ENCODE measurements at places on chromosomes 4 and X.

DNA sequence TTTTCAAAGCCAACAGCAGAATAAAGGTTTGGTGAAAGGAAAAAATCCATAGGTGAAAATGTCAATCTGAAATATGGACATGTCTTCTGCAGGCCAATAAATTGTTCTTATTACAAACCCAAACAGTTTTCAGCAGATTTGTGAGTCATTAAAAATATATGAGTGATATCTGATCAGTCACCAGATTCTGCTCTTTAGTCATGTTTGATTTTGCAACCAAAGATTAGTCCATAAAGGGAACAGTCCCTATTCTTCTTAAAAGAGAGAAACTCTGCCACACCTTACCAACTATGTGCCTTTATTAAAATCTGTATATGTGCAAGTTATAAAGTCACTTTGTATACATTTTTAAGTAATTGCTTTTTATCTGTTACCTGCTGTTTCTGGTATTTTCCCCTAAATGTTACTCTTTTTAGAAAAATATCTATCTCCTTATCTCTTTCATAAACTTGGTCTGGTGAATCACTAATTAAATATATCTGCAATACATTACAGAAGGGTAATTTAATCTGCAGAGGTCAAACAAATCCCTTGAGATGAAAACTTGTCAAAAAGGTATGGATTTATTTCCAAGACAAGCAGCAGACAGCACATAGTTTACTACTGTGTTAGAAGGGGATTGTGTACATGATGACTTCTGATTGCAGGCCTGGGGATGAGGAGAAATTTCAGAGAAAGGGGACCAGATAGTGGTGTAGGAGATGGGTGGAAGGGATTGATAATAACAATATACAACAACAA, 322.9 kb upstream of the NWD2 start:
- DNase-seq, result no peak

- no peak for DNase-seq
Observed at GRCh38 chr4:158376106-158376840, 145.4 kb upstream of the RXFP1 start.

GRCh38 chr4:158811704-158812103, 42.9 kb downstream of the FNIP2 start:
- DNase-seq, result no peak

GRCh38 chr4:52658641-52659000, 480 bp downstream of the USP46 start:
- DNase-seq, result no peak

- DNase-seq, result no peak
Observed at GRCh38 chr4:114078636-114079035, 99.2 kb upstream of the ARSJ start.

DNA sequence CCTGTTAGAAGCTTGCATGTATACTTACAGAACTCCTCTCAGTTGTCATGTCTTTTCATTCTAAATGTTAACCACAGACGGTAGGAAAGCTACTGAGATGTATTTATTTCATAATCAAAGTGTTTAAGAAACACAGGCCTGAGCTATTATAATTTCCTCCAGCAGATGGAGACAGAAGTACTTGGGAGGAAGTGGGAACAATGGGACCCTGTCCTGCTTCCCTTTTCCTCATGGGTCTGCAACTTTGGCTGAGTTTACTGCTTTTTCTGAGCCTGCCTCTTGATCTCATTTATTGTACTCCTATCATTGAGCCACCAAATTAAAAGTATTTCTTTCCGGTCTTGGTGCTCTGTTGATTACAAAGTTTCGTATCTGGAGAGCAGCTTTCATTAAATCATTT, 67.7 kb upstream of the SPANXN2 start:
- no peak for DNase-seq

DNA sequence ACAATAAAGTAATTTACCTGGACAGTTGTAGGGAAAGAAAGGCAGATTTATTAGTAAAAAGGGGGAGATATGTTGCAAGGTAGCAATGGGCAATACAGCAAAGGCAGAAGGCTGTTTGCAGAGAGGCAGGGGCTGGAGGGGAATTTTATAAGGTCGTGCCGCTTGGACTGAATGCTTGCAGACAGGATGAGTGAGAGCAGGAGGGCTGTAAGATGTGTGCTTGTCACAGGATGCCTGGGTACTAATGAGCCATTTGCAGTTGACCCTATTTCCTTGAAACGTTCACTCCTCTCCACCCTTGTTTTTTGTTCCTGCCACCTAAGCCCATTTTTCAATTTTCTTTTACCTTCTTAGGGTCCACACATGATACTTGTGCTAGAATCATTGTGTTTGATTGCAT, 214.7 kb downstream of the TRAM1L1 start:
- no peak for DNase-seq

DNA sequence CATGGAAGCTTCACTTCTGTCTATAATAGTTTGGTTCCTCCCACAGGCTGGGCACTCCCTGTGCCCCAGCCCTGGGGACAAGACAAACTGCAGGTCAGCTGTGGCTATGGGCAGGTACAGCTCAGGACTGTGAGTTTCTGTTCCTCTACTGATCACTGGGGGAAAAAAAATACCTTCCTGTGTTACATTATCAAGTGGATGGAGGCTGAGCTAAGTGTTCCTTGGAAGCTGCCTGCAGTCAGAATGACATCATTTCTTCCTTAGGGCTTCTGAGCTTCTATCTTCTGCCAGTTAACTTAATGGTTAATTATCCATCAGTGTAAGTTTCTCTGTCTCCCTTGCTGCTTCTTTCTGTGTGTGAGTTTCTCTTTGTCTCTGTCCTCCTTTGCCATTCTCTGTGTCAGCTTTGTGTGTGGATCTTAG, 4.6 kb downstream of the RAB33A start:
- no peak for DNase-seq

- no peak for DNase-seq
Observed at GRCh38 chr4:73912191-73912590, 43.0 kb downstream of the CXCL1 start.

GRCh38 chrX:110192516-110192915, 125.4 kb downstream of the AMMECR1 start:
- no peak for DNase-seq

DNA sequence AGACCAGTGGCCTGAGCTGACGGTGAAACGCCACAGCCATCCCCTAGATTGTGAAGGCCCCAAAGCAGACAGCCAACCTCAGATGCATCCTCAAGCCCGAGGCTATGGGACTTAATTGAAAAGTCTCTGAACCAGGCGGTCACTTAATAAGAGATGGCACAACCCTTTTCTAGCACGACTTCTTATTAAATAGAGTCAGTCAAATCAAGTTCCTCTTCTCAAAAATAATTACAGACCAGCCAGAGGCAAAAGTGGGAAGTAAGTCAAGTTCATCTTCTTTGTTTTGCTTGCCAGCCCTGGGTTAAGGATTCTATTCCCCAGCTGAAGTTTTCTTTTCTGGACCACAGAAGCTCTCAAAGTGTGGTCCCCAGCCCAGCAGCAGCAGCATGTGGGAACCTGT, 9.7 kb upstream of the SH3KBP1 start:
- DNase-seq, result no peak

- no peak for DNase-seq
Observed at GRCh38 chr4:77336411-77337142, 179.6 kb downstream of the CCNG2 start.

DNA sequence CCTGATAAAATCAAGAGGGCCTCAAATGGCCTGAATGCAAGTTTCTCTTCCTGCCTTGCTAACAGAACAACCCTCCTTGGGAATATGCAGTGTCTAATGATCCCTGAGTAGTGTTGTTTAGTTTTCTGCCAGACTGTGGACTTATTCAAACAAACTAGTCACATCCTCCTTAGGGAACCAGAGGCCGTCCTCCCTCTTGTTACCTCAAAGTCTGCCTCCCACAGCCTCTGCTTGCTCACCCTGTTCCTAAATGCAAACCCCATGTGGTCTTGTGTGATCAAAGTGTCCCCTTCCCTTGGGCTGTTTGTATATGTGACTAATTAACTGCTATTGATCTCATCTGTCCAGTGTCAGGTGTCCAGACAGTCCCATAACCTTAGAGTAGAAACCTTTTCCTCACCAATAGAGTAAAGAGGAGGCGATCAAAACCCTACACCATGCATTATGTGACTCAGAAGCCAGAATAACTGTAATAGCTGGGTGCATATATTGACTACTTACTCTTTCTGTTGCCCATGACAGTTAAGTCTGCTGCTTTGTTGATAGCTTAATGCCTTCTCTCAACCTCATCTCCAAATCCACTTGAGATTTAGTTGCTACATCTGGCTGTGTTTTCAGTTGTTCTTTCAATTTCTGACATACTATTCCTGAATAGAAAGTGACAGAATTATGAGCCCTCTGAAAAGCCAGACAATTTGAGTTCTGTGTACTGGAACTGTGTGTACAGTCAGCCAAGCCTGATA, 473.0 kb upstream of the NWD2 start:
- no peak for DNase-seq

GRCh38 chr4:18250564-18250963, 229.0 kb upstream of the LCORL start:
- no peak for DNase-seq

GRCh38 chr4:171891038-171891437, 77.8 kb downstream of the GALNTL6 start:
- DNase-seq, result no peak

DNA sequence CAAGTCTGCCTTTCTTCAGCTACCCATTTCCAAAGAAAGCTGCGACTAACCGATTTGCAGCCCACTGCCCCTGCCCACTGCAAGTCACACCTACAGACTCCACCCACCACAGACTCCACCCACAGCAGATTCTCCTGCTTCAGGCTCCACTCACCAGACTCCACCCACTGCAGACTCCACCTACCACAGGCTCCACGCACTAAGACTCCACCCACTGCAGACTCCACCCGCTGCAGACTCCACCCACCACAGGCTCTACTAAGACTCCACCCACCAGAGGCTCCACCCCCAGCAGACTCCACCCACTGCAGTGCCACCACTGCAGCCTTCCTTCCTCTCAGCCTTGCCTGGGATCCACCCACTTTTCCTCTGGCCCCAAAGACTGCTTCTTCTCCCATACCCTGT, 41.3 kb downstream of the ABLIM2 start:
- no peak for DNase-seq

- DNase-seq, result no peak
Observed at GRCh38 chr4:86472377-86473019, 112.6 kb upstream of the MAPK10 start.

- no peak for DNase-seq
Observed at GRCh38 chr4:180909279-180909678, 1333.9 kb upstream of the TENM3 start.

DNA sequence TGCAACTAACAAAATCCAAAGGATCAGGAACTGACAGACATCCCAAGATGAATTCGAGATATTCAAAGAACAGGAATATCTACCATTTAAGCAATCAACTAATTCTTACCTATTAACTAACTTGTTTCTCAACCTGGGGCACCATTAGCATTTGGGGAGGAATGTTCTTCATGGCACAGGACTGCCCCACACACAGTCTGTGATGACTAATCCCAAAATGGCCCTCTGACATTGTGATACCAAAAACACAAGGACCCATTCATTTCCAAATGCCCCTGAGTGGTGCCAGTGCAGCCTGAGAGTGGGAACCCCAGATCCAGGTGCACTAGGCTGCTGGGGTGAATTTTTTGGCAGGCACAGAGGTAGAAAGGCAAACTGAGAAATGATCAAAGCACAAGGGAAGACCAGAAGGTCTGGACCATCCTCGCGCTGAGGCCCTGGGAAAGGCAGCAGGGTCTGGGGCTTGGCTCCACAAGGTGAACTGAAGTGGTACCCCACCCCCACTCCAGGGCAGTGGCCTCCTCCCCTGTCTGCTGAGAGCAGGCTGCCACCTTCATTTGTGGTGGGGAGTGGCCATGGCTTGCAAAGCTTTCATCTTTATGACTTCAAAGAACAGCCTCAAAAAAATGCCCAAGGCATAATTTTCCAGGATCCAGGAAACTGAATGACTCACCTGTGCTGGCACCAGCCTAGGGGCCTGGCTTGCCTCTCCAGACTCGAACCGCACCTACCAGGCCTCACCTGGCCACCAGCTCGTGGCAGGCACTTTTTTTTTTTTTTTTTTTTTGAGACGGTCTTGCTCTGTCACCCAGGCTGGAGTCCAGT, 122.4 kb downstream of the BCOR start:
- DNase-seq, result no peak

GRCh38 chr4:27149541-27150212, 289.0 kb downstream of the STIM2 start:
- no peak for DNase-seq

GRCh38 chrX:11890836-11891514, 132.9 kb downstream of the MSL3 start:
- DNase-seq, result no peak

DNA sequence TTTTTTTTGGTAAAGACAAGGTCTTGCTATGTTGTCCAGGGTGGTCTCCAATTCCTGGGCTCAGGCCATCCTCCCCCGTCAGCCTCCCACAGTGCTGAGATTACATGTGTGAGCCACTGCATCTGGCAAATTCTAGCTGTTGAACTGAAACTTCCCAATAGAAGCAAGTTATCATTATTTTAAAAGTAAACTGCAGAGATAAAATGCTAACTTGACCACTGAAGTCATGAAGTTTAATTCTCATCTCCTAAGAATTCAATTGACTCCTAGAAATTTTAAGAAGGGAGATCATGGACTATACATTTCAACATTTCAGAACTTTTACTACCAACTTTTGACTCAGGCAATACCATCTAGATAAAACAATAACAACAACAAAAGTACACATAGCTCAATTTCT, 11.7 kb upstream of the EXOSC9 start:
- no peak for DNase-seq

GRCh38 chr4:71187404-71188155, 151.2 kb upstream of the SLC4A4 start:
- DNase-seq, result no peak

DNA sequence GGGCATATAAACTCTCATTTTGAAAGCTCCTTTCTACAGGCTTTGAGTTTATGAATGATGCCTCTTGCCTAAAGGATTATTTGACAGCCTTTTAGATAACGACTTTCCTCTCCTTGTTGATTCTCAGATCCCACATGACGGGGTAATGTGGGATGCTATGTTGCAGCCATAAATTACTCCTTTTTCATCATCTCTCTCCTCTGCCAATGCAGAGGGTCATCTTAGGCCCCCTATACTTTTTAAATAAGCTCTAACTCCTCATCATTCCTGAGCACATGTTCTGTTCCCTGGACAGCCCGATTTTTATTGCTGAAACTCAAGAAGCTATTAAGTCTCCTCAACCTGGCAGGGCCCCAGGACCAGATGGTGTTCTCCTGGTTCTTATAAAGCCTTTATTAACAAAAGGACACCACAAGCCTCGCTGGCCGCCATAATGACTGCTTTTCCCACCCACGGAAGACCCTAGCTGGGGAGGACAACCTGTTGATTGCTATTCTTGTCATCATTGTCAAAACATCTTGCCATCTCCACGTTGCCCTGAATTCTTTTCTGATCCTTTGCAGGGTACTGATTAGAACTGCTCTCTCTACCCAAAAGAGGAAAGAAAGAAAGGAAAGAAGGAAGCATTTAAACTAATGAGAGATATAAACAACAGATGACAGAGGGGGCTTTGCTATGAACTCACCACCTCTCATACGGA, 150.7 kb downstream of the DHX15 start:
- DNase-seq, result no peak

DNA sequence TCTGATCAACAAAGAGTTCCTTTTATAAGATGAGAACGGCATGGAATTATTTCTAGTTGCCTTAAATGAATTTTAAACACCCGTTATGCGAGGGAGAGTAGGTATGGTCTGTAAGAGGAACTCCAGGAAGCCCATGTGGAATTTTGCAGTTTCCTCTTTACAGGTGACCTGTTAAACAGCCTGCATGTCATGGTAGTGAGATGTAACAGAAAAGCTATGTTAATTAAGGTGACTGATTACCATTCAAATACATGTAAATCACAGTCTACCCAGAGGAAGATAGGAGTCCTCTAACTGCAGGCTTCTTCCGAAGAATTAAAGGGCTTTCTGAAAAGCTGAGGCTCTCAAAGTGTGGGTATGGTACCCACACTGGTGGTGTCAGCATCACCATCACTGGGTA, 163.6 kb downstream of the CBR4 start:
- DNase-seq, result no peak
